Activated CD8-positive, alpha-beta T cell treated with anti-CD3 and anti-CD28 coated beads, Interleukin-2, amount 10 ng/mL, durations not matched to agents 7 days and 5 days (primary cell): ENCODE measurements at places on chromosomes 6 and 20. TPM values are rescaled to one million over a fixed set of nuclear protein-coding genes. Genes with fewer than 3 reads are reported as not detected.

Gene GRM1
- not detected for total RNA-seq

Gene PDE10A
- not detected for total RNA-seq

Gene COL9A1
- total RNA-seq = not detected

Gene HRH3
- total RNA-seq = not detected

Gene PSORS1C1
- not detected for total RNA-seq

Gene KIF6
- total RNA-seq = not detected

Gene CCN2
- not detected for total RNA-seq

Gene PTCHD4
- total RNA-seq = not detected

Gene SAMD3
- total RNA-seq = 28.9 TPM

Gene PNPLA1
- not detected for total RNA-seq

Gene MCM9
- 18.1 TPM for total RNA-seq

Gene SRSF3
- 482 TPM for total RNA-seq
